ENCODE measurements at places on chromosomes 7 and 10. TPM values are rescaled to one million over a fixed set of nuclear protein-coding genes. Genes with fewer than 3 reads are reported as not detected.

The CDK6 gene
- total RNA-seq = 30.0 TPM

The NFE2L3 gene
- total RNA-seq = 46.9 TPM

The SAMD9L gene
- total RNA-seq = not detected

DNA sequence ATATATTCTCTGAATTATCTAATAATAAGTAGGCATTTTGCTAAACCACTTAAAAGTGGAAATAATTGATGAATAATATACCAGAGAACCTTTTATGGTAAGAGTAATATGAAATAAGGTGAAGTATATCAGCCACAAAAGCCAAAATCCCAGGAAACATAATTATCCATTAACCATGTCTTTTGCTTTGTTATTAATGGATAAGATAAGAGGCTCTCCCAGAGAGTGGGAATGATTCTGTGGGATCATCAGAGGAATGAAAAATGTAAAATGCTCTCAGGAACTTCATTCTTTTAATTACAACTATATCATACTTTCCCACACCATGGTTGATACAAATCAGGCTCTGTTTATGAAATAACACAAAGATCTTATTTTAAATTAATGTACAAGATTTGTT, 391.7 kb upstream of the FZD8 start:
- DNase-seq = no peak

GRCh38 chr7:84245835-84246234, 51.2 kb upstream of the SEMA3A start:
- peak; percentile 63 for DNase-seq

DNA sequence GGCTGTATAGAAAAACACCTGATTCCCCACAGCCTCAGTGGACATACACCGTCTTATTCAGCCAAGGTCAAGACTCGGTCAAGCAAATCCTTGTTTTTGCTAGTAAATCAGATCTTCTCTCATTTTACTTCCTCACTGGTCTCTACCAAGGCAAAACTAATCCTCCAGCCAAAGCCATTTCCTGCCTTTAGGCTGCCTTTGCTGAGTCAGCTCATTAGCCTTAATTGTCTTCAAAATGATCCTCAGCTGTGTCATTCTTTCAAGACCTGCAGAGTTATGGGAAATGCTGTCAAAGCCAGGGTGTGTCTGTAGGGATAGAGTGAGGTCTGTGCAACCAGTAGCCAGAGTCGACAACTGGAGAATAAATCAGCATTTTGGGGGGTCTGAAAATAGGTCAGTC, 107.2 kb upstream of the FAM180A start:
- DNase-seq = no peak

GRCh38 chr10:131920151-131920550, 19.3 kb downstream of the PPP2R2D start:
- no peak for DNase-seq

DNA sequence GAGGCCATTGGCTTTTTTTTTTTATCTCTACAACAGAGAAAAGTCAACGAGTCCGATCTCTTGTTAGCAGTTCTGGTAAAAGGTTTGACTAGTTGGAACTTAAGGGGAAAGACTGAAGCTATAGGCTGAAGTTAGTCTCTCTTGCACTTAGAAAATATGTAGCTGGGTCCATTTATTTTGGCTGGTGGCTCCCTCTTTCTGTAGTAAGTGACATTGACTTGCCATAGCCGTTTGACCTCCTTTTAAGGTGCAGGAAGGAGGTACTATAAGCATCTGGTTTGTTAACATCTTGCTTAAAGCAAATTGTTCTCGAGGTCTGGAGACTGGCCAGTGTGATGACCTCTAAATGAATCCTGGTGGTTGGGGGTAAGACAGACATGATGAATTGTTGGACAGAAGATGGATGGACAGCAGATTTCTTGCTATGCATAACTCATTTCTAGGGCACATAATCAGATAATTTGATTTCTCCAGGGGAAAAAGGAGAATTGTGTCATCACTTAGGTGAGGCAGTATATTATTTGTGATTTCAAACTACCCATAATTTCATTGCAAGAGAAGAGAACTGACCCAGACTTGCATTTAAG, 356.3 kb upstream of the GALNT17 start:
- no peak for DNase-seq

- no peak for DNase-seq
These were observed 12.1 kb downstream of the BRAT1 start for GRCh38 chr7:2542916-2543871.

DNA sequence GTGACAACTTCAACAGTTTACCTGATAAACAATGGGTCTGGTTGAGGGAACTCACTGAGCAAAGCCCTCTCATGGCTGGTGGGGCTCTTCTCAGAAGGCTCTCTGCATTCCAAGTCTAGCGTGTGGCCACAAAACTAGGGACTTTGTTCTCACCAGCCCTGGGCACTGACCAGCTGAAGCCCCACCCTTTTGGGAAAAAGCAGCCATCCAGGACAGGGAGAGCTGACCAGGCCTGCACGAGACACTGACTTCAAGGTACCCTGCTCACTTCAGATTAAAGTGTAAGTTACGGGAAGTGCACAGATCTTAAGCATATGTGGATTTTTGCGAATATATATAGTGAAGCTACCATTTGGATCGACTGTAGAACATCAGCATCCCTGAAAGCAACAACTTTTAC, 67.4 kb upstream of the LRRC4 start:
- DNase-seq = no peak

DNA sequence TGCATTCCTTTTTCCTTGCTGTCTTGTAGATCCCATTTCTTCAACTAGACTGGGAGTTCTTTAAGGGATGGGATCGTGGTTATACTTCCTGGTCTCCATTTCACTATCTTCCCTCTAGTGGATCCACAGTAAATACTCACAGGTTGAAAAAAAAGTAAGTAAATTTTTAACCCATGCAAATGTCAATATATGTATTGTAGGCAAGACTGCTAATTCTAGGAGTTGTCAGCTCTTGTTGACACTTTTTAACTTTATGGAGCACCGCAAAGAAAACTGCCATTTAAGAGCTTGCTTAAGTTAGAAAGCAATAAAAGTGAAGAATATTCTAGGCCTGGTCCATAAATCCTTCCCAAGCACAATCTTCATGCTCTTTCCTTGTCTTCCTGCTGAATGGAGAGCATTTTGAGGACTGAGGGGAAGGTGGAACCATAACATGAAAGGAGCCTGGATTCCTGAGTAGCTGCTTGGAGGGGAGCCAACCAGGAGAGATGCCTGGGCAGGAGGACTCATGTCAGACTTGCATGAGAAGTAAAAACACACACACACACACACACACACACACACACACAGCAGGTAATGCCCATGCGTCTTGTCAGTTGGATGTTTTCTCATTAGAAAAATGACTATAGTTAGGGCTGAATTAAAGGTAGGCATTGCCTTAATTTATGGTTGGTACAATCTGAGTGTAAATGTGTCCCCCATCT, 32.2 kb downstream of the VWA2 start:
- DNase-seq = no peak

DNA sequence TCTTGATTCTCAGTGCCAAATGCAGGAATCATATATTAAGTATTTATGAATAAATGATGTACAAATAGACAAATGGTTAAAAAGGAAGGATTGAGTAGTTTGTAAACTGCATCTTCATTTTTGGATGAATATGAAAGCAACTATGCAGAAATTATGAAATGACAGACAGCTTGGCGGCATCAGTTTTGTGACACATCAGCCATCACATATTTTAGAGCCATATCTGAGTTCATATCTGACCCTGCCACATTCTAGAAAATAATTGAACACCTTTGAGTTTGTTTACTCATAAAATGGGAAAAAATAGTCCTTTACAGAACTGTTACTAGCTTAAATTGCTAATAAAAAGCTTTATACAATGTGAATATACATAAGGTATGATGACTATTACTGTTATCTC, 448.2 kb downstream of the KIF20B start:
- no peak for DNase-seq

DNA sequence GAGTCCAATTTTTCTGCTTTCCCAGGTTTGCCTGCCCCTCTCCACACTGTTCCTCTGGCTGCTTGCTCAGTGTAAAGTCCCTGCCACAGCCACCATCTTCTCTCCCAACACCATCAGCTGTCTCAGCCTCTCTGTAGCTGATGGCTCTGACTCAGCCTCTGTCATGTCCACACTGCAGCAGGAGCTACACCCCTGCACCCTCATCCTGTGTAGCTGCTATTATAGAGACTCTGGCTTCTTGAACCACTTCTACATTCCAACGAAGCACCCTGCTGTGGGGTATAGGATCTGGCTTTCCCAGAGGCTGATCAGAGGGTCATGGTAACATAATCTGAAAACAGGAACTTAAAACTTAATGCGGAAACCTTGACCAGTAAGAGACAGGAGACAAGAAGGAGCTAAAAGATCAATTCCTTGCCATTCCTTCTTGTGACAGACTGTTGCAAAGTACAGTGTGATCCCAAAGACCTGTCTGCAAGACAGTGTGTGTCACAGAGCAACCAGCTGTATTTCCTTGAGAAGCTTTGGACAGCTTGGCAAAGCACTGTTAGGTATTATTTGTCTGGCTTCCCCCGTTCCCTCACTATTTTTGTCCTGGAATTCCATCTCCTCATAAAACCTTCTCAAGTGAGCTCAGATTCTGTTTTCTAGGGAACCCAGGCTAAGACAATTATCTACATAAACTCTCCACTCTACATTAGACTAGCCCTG, 42.3 kb downstream of the NRCAM start:
- peak; percentile 32 for DNase-seq

- DNase-seq = no peak
These were observed 169.8 kb upstream of the TEX47 start for GRCh38 chr7:88965371-88965770.

DNA sequence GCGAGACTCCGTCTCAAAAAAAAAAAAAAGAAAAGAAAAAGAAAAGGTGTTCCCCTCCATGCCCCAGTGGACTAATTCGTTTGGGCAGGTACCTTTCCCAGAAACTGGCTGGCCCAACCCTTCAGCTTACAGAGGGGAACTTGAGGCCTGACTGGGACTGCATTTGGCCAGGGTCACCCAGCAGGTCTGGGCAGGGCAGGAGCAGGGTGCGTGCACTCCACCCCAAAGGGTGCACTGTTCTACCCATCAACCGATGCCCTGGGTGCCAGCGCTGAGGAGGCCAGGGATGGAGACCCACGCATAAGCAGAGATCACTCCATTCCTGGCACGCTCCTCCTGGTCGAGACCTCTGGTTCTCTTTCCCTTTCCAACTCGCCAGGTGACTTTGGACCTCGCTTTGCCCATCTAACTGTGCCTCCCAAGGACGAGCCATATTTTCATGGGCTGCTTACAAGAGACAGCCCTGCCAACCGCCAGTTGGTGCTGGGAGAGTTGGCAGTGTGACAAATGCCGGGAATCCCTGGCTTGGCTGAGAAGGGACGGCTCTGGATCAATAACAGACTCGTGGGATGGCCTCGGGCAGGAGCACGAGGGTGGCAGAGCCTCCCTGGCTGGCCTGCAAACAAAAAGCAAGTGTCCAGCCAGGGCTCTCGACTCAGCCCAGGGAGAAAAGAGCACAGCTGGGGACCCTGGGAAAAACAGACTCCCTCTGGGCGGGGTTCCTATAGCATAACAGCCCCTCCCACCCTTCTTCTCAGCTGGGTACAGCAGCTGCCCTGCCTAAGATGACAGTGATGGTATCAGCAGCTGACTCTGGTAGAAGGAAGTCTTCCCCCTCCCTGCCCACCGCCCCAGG, 7.9 kb downstream of the HSPB1 start:
- DNase-seq = no peak
